GOT3 (cell line): ENCODE measurements at places on chromosomes 11 and 22.

DNA sequence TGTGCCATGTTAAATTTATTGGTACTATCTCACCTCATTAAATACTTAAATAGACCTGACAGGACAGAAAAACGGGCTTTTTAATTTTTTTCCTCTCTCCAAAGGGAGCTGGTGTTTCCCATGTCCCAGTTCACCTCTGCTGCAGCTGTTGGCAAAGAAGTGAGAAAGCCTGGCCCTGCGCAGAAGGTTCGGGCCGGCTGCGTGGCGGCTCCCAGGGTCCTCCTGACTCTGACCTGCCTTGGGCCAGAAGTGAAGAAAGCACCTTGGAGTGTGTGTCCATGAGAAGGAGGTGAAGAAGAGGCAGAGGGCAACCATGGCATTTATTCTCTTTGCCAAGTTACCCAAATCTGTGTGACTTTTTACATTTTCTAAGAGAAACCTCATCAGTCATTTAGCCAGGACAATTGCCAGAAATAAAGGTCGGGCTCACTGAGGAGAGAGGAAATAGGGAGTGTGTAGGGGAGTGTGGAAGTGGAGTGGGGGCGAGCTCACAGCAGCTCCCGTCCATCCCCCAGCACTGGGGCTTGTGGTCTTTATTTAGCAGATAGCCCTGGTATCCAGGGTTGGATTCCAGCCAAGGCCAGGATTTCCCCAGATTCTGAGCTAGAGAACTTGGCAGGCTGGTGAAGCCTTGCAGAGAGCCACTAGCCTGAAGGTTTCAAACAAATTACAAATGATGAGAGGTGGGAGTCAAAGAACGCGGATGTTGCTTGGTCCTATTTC lies 102.4 kb upstream of the CADM1 start:
- no peak for DNase-seq

GRCh38 chr22:40036591-40037225 lies 42.0 kb downstream of the FAM83F start:
- no peak for DNase-seq

GRCh38 chr11:113199866-113200265 lies 114.5 kb upstream of the TTC12 start:
- DNase-seq: no peak

DNA sequence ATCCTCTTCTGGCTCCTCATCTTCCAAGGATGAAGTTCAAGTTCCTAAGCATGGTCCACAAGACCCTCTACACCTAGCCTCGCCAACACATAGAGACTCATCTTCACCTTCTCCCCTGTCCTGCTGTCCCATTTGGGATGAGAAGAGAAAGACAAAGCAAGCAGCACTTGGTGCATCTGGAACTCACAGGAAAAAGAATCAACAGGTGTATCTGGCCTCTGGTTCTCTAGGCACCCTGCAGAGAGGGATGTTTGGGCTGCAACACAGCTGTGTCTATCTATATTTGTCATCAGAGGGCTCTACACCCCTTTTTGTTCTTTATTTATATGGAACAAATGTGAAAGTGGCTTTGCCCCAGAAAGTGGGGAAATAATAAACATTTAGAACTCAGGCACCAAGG lies 82.1 kb upstream of the GALNT18 start:
- no peak for DNase-seq

DNA sequence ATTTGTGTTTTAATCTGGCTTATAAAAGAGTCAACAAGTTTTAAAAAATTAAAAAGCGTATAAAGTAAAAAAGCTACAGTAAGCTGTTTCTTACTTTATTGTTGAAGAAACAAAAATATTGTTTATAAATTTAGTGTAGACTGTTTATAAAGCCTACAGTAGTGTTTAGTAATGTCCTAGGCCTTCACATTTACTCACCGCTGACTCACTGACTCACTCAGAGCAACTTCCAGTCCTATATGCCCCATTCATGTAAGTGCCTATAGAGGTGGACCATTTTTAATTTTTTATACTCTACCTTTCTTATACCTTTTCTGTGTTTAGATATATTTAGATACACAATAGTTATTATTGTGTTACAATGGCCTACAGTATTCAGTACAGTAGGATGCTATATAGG lies 12.2 kb downstream of the MPPED2 start:
- no peak for DNase-seq

- no peak for DNase-seq
Observed at GRCh38 chr11:19774817-19775580, 62.4 kb downstream of the NAV2 start.
